LoVo (cell line): ENCODE measurements at places on chromosomes 3 and 15.

GRCh38 chr3:169980055-169980454 is 13.4 kb downstream of the SEC62 start:
- no peak for DNase-seq

DNA sequence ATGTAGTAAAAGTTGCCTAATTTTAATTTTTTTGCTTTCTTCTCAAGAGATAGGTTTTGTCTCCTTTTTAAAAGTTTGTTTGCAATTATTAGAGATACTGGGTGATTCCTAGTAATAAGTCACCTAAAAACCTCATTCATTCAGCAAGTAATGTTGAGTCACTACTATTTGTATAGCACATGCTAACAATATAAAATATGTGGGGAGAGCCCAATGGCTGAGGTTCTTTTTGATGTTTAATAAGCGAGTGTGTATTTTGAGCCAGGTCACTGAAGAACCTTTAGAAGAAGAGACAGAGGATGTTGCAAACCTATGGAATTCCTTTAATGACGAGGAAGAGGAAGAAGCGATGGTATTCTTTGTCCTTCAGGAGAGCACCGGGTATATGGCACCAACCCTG is 123.7 kb upstream of the CHRM5 start:
- no peak for DNase-seq

GRCh38 chr3:36305929-36306520 is 74.3 kb upstream of the STAC start:
- DNase-seq = no peak

DNA sequence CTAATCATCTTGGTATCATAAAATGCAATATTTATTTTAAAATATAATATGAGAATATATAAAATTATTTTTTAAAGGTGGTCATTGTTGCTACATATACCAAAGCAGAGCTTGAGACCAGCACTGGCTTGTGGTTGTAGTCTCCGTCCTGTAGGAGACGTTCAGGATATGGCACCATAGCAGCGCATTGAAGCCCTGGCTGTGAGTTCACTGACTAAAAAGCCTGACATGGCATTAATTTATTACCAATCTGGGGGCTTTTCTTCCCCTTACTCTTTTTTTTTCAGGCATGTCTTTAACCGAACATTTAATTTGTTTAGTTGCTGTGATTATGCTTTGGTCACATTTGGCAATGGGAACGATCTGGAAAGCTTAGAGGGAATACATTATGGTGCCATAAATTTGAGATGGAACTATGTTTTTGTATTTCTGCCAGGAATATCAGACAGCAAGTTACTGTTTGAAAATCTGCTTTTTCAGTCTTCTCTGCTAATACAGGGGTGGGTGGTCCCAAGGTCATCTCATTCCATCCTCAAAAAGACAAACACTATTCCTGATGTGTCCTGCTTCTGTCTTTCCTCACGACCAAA is 108.5 kb downstream of the ZIC4 start:
- no peak for DNase-seq

GRCh38 chr3:36786921-36787890 is 22.9 kb upstream of the DCLK3 start:
- no peak for DNase-seq

DNA sequence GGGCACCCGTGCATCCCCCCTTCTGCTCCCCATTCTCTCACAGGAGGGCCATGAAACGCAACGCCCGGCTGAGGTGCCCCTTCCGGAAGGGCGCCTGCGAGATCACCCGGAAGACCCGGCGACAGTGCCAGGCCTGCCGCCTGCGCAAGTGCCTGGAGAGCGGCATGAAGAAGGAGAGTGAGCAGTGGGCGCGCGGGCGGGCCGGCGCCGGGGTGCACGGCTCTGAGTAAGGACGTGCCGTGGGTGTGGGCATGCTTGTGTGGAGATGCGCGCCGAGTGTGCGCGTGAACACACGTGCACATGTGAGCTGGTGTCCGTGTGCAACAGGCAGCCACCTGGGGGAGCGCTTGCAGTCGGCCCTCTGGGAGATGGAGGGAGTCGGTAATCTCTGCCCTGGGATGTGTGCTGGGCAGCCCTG is 28.1 kb downstream of the NR1I2 start:
- no peak for DNase-seq
